ENCODE measurements at places on chromosomes 1 and 21.

- H3K36me3 ChIP-seq: no peaks in the 10 kb centered on the region
- DNase-seq: no peak
- no peak overlapping the region for H3K4me3 ChIP-seq
- no peaks in the 10 kb centered on the region for H3K27me3 ChIP-seq
- H3K27ac ChIP-seq: no peak overlapping the region
- H3K4me1 ChIP-seq: peaks cover 9% of the 10 kb centered on the region
Measured at GRCh38 chr1:244347942-244348341, 103.8 kb downstream of the ADSS2 start.

DNA sequence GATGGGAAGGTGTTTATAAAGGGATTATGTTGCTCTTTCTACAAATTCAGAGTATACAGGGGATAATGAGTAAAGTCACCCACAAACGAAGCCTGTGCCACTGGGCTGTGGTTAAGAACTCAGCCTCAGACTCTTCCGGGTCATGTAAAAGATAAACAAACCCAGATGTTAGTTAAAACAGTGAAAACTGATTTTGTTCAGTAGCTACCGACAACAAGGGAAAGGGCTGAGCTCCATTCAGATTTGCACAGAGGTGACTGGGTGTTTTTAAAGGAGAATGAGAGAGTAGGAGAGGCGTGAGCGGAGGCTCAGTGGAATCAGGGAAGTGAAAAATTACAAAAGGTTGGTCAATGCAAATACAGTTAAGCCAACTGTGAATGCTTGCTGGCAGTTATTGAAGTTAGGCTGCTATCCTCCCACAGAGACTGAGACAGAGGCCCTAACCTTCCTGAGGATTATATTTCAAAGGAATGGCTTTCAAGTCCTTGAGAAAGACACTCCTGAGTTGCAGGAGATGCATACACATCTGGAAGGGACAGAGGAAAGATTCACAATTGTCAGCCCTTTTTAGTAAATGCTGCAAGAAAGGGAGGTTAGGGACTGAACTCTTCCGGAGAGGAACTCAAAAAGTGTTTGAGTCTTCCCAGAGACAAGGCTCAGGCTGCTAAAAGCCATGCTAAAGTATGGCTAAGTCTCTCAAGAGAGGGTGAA lies 29.9 kb upstream of the SAMD13 start:
- no peaks in the 10 kb centered on the region for H3K27me3 ChIP-seq

GRCh38 chr1:206796116-206796515 lies 23.8 kb upstream of the IL10 start:
- no peak overlapping the region for H3K27ac ChIP-seq
- H3K4me3 ChIP-seq: no peak overlapping the region
- DNase-seq: no peak
- no peaks in the 10 kb centered on the region for H3K4me1 ChIP-seq

DNA sequence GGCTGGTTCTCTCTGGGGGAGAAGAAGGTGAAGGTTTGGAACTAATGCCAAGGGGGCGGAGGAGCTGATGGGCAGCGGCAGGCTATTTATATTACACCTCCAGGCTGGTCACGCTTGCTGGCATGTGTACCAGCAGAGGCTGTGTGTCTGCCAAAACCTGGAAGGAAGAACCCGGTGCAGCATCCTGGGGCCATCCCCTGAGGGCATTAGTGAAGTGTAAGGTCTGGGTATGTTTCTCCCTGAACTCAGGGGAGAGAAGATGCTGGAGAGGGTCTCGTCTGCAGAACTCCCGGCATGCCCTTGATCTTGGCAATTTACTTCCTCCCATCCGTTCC lies 5.3 kb downstream of the DISP3 start:
- no peaks in the 10 kb centered on the region for H3K36me3 ChIP-seq
- H3K27ac ChIP-seq: no peak overlapping the region
- no peaks in the 10 kb centered on the region for H3K27me3 ChIP-seq
- no peak overlapping the region for H3K4me3 ChIP-seq
- H3K4me1 ChIP-seq: peaks cover 8% of the 10 kb centered on the region

- no peak overlapping the region for H3K27ac ChIP-seq
- no peaks in the 10 kb centered on the region for H3K4me1 ChIP-seq
- no peak overlapping the region for H3K4me3 ChIP-seq
- H3K27me3 ChIP-seq: no peaks in the 10 kb centered on the region
- no peak for DNase-seq
- H3K36me3 ChIP-seq: peaks cover 43% of the 10 kb centered on the region
Measured at GRCh38 chr1:75745276-75745675, 20.8 kb downstream of the ACADM start.

All from esophagus muscularis mucosa (tissue), 4 donors.